ENCODE measurements at places on chromosomes 3 and 15.

DNA sequence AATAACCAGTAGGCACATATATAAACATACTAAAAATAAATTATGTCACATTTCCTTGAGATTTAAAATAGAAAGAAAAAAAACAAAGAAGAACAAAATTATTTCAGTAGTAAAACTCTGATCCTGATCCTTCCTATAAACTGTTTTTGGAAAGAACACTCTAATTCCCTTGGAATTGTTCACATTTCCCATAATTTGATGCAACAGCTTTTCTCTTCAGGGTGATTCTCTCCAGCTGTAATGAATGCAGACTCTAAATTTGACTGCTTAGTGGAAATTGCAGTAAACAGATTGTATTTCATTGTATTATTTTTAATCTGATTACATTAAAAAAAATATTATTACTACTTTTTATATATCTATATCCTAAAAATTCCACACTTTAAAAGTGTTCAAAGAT is 70.2 kb upstream of the ABI3BP start:
- DNase-seq: no peak

- DNase-seq: no peak
Observed at GRCh38 chr3:147215660-147216059, 190.7 kb downstream of the ZIC4 start.

DNA sequence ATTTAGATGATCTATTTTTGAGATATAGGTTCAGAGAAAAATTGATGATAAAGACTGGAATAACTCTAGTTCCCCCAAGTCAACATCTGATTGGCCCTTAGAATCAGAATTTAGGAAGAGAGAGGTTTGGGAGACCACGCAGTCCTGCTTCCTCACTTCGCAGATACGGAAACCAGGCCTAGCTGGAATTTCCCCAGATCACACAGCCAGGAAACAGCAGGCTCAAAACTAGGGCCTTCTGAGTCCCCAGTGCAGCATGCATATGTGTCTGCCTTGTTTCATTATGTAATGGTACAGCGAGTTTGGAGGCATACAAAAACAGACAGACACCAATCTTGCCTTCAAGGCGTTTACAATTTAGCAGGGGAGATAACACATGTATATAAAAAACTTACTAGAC is 177.1 kb upstream of the ICE2 start:
- DNase-seq: no peak

GRCh38 chr3:151315136-151315535 is 1.5 kb downstream of the GPR87 start:
- DNase-seq: no peak

GRCh38 chr3:118736107-118736506 is 298.5 kb downstream of the IGSF11 start:
- DNase-seq: no peak

DNA sequence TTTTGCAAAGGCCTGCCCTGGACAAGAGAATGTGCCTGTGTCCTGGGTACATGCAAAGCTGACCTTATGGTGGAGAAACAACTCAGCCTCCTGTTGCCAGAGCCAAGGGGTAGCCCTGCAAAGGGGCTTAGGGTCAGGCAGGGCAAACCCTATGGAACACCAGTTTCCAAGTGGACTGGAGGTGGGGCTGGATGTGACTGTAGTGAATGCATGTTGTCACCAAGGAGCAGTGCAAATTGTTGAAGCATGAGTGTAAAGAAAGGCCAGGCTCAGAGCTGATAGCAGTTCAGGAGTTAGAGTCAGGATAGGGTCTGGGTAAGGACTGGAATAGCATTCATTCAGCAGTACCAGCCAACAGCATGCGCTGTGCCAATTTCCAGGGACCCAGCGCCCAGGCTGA is 82.9 kb upstream of the PXYLP1 start:
- DNase-seq: no peak

DNA sequence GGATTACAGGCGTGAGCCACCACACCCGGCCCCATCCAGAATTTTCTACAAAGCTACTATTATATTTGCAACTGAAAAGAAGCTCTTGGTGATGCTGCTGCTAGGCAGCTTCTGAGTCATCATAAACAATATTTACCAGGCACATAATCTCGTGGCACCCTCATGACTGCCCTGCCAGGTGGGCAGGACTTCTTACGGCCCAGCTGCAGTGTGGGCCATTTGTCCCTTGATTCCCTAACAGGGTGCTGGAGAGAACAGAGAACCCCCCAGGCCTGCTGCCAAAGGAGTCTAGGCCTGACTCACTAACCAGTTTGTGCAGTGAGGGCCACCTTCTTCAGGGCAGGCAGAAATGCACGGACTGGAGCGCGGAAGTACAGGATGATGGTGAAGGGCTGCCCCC is 4.9 kb downstream of the EPB42 start:
- DNase-seq: no peak

GRCh38 chr3:172965256-172965655 is 175.8 kb downstream of the SPATA16 start:
- no peak for DNase-seq

DNA sequence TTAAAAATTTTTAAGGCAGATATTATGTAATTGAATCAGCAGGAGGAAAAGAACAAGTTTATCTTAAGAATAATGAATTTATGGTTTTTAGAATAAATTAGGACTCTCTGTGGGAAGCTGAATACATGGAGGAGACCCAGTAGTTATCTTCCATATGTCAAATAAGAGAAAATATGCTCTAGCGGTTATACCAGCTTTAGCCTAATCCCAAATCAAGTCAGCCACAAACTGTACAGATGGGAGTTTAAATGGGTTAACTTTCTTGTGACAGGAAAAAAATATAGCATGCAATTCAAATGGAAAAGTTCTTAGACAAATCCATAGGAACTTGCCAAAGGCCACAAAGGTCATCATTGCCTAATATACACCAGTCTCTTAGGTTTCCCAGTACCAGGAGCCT is 84.3 kb downstream of the TTBK2 start:
- DNase-seq: no peak

GRCh38 chr15:64678126-64678819 is 97.1 kb downstream of the RBPMS2 start:
- DNase-seq: no peak

DNA sequence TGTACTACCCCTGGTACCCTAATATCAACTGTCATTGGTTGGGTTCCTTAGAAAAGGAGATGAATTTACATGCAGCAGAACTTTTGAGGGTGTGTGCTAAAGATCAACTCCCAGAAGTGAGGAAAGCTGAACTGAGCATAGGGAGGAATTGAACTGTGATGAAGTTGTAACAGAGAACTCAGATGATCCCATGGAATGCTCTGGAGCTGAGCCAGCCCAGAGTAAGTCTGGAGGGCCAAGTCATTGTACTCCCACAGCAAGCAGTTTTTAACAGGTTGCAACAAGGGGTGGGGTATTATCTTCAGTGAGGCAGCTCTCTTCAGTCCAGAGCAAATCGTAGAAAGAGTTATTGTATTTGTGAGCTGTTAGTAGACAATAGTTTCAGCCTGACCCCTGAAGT is 572.3 kb downstream of the PYDC2 start:
- no peak for DNase-seq

- DNase-seq: peak; percentile 48
Observed at GRCh38 chr3:16897254-16897926, 12.6 kb downstream of the PLCL2 start.

- no peak for DNase-seq
Observed at GRCh38 chr3:10365791-10366190, 44.9 kb upstream of the SEC13 start.

DNA sequence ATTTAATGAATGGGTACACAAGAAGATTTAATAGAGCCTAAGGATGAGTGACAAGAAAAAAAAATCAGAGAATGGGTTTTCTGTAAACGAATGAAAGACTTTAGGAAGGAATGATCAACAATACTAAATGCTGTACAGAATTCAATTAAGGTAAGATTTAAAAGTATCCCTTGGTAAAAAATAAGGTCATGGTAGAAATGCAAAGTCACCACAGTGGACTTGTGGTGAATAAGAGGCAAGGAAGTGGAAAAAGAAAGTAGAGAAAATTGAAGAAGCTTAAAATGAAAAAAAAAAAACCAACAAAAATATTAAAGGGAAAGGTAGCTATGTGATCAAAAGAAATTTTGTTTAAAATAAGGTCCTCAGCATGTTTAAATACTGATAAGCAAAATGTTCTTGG is 82.4 kb downstream of the PLSCR2 start:
- no peak for DNase-seq

DNA sequence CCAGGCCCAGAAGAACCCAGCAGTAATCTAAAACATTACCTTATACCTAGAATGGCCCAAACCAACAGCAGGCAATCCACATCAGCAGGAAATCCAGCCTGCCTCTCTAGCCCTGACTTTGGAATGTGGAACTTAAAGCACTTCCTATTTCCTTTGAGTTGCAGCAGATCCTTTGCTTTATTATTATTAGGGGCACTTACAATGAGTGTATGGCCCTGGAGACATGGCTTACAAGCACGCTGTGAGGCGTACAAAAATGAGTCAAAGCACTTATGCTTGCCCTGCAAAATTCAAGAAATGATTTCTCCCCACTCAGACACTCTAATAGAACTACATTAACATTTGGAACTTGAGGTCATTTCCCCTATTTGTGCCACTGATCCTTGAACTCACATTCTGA is 9.5 kb upstream of the KNSTRN start:
- DNase-seq: no peak

DNA sequence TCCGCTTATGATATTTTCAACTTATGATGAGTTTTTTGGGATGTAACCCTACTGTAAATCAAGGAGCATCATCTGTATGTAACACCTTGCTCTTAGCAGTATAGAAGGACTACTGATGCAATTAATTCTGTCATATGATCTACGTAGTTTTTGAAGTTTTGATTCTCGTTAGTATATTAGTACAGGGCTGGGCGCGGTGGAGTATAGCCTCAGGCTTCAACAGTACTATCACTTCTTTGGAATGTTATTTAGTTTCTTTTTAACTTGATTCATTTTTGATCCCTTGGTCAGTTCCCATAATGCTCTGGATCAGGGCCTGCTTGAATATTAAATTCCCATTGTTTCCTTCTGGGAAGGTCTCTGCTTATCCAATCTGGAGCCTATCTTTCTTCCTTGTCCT is 23.9 kb upstream of the AP4E1 start:
- no peak for DNase-seq

- DNase-seq: no peak
Observed at GRCh38 chr15:39156646-39157250, 424.1 kb upstream of the THBS1 start.

- DNase-seq: no peak
Observed at GRCh38 chr15:50065279-50065678, 53.8 kb downstream of the ATP8B4 start.

GRCh38 chr15:39770748-39771689 is 11.6 kb downstream of the FSIP1 start:
- DNase-seq: peak; percentile 96

DNA sequence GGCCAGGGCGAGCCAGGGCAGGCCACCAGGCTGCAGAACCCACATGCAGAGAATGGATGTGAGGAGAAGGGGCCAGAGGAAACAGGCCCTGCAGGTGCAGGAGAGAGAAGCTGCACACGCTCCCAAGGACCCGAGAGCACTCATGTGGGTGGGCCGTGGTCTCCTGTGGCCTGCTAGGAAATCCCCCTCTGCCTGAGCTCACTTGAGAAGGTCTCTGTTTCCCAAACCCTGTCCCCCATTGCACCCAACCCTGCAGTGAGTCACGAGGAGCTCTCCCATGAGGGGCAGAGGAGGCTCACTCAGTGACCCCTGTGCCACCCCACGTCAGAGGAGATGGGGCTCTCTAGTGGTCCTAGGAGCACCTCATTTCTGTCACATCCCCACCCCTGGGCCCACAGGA is 111.1 kb downstream of the KLF13 start:
- DNase-seq: no peak

DNA sequence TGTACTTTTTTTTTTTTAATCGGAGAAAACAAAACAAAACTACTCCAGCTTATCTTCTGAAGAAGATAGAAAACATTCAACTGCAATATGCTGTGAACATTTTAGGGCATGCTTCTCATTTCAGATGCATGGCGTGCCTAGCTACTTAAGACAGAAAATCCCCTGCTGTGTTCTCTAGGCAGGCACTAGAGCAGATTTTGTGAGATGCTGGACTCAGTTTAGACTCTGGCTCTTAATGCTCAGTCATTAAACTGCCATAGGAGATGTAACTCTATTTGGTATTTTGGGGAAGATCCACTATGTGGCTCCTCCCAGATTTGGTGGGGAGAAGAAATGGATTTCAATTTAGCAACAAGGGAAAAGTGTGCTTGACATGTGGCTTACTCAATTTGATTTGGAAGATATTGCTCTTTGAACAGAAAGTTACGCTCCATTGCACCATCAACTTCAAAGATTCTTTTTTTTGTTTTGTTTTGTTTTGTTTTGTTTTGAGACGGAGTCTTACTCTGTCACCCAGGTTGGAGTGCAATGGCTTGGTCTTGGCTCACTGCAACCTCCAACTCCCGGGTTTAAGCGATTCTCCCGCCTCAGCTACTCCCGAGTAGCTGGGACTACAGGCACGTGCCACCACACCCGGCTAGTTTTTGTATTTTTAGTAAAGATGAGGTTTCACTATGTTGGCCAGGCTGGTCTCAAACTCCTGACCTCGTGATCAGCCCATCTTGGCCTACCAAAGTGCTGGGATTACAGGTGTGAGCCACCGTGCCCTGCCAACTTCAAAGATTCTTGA is 62.0 kb upstream of the LEKR1 start:
- peak; percentile 55 for DNase-seq

DNA sequence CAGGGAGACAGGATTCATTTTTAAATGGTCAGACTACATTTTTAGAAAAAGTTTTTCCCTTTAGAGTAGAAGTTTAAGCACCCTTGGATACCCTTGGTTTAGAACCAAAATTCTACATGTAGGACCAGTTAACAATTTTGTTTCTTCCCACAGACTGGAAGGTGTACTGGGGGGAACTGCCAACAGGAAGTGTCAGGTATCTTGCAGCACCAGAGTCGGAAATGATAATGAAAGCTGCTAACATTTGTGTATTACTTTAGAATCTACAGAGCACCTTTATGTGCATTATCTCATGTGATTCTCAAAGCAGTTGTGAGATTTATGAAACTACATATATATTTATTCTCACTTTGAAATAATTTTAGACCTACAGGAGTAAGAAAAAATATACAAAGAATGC is 21.5 kb downstream of the SPRED1 start:
- DNase-seq: no peak

- no peak for DNase-seq
Observed at GRCh38 chr3:105232553-105232952, 134.2 kb upstream of the ALCAM start.

- DNase-seq: no peak
Observed at GRCh38 chr3:31234145-31234544, 298.6 kb upstream of the STT3B start.

All from GM04504 (cell line).